ENCODE measurements at places on chromosomes 6 and 20.

GRCh38 chr20:12837646-12838045, 171.1 kb upstream of the SPTLC3 start:
- no peak for DNase-seq

- DNase-seq, result no peak
These were observed 104.0 kb upstream of the MAN1A1 start for GRCh38 chr6:119453242-119454200.

DNA sequence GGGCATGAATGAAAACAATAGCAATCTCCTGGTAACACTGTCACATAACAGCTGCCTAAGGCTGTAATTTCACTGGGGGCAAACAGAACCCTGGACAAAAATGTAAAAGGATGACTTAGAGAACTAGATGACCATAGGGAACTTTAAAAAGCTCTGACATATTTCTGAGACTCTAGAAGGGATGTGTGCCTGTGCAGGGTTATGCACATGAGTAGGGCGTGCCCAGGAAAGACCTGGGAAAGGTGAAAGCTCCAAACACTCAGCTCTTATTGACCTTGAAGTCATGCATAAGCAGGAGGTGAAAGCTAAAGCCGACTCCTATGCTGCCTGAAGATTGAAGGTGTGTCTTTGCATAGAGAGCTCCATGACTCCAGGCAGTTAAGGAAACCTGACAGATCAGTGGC, 118.4 kb upstream of the BTBD3 start:
- no peak for DNase-seq

- no peak for DNase-seq
These were observed 106.7 kb downstream of the SULF2 start for GRCh38 chr20:47678536-47678935.

DNA sequence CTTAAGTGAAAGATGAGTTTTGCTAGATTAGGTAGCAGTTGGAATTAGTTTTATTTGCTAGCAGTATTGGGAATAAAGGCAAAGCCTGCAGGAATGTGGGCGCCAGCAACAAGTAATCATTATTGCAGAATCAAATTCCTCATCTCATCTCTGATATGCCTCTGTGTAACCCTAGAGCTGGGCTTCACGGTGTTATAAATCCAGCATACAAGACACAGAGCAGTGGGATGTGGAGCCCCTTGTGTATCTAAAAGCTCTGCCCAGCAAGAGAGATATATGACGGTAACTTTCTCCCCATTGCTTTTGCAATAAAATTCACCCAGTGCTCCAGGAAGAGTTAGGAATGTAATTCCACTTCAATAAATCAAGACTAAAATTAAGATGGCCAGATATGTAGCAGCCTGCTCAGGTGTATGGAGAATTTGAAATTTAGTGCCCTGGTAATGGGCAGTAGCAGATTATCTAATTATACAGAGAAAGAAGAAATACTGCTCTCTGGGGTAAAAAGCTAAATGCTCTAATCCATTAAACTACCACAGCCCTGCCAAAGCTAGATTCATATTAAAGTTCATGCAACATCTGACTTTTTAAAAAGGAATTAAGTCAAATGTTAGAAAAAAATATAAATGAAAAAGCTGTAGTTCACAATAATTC, 5.6 kb upstream of the BLOC1S5 start:
- no peak for DNase-seq
